ENCODE measurements at places on chromosomes 12 and 14.
A peak's percentile ranks its signal among the peaks of the same experiment; 100 is the strongest.

GRCh38 chr12:3097836-3098235 lies 20.7 kb downstream of the TSPAN9 start:
- DNase-seq, result no peak

- DNase-seq, result no peak
Measured at GRCh38 chr12:666066-666465, 2.8 kb upstream of the NINJ2 start.

- peak; percentile 28 for DNase-seq
Measured at GRCh38 chr14:90499908-90500664, 103.3 kb downstream of the CALM1 start.

GRCh38 chr12:4987076-4988046 lies 56.3 kb upstream of the KCNA5 start:
- DNase-seq, result no peak

DNA sequence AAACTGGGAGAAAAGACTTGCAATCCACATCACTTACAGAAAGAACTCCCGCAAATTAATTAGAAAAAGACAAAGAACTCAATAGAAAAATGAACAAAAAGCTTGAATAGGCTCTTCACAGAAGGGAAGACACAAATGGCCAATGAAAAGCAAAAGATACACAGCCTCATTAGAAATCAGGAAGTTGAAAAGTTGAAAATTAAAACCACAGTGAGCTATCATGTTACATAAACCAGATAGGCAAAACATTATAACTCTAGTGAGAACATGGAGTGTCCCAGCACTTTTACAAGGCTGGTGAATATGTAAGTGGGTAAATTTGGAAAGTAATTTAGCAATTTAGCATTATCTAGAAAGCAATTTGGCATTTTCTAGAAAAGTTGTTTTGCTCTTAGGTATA lies 158.4 kb upstream of the RASSF8 start:
- DNase-seq, result no peak

DNA sequence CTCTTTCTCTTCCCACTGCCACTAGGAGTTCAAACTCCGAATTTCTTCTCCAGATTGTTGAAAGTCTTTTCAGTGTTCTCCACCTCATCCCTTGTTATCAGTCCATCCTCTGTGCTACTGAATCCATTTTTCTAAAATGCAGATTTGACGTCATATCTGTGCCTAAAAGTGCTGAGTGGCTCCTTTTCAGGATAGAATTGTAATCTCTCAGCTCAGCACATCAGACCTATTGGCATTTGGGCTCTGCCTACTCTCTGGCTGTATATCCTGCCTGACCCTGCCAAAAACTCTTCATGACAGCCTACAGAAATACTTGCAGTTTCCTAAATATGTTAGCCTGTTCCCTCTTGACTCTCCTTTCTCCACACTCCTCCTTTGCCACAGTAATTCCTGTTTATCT lies 1.1 kb upstream of the RABGGTA start:
- DNase-seq, result no peak

DNA sequence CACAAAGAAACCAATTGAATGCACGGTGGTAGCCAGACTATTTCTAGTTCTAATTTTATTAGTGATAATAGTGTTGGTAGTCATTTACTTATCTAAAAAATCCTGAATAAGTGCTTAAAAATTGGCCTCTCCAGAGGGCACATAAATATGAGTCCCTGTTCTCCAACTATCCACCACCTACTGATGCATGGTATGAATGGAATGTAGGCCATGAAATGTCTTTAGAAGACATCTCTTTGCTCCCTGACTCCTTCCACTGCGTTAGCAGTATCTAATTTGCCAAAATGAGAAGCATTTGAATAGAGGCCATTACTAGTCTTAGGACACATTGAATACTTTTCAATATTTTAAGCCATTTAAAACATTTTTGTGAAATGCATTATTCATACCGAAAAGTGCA lies 261.7 kb downstream of the LRFN5 start:
- no peak for DNase-seq

GRCh38 chr14:56195704-56196103 lies 77.5 kb downstream of the PELI2 start:
- DNase-seq, result no peak

DNA sequence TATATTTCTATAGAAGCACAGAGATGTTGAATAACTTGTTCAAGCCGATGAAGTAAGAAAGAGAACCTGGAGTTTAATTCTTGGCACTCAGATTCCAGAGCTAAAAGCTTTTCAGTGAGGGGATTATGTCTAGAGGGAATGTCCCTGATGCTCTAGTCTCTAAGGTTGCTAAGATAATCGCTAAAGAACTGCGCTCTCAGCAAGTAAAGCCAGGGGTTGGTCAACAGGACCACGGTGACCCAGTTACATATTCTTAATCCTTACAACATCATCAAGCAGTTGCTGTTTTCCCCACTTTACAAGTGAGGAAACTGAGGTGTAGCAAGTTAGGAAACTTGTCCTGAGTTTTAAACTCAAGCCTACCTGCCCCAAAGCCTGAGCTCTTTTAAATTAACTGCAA lies 110.8 kb downstream of the DAD1 start:
- DNase-seq, result no peak

DNA sequence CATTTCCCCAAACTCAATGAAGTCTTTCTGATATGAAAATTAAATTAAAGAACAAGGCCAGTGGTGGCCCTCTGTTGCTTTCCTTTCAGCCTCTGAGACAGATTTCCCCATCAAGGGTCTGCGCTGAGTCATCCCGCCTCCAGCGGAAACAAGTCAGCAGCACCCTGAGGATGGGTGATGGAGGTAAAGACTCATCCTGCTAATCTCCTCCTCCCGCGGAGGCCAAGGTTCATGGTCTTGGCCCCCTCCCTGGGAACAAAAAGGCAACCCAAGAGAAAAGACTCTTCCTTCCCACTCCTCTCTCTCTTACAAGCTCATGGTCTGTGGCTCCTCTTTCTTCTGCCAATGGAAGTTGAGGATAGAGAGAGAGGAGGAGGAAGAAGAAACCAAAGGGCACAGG lies 9.0 kb upstream of the NUMB start:
- DNase-seq, result no peak

DNA sequence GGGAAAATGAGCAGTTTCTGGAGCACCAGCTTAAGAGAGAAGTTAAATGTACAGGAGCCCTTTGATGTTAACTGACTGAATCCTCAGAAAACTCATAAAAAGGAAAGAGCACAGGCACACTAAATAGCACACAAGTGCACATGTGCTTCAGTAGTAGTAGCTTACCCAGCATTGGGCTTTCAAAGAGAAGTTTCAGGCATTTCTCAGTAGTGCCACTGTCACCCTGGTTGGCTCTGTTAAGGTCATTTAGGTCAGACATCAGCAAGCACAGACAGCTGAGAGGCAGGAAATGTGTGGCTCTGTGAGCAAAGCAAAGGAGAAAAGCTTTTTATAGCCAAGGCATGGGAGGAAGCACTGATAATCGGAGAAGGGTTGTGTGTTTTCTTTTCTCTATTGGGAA lies 96.3 kb upstream of the HIF1A start:
- no peak for DNase-seq

- DNase-seq, result peak; percentile 55
Measured at GRCh38 chr12:113230315-113231234, 9.3 kb downstream of the TPCN1 start.

DNA sequence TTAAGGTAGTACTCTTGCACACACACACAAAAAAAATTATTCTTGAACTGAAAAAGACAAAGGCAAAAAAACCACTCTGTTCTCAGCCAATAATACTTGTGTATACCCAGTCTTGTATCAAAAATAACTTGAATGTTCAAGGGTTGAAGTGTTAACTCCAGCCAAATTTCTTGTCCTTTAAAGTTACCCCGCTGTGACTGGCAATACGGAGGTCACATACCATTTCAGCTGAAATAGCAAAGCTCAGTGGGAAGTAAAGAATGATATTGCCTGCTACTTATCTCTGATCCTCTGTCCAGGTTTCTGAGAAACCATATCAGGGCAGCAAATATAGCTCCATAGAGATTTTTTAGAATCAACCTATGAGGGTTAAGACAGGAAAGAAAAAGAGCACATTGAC lies 167.4 kb downstream of the C12orf50 start:
- no peak for DNase-seq

DNA sequence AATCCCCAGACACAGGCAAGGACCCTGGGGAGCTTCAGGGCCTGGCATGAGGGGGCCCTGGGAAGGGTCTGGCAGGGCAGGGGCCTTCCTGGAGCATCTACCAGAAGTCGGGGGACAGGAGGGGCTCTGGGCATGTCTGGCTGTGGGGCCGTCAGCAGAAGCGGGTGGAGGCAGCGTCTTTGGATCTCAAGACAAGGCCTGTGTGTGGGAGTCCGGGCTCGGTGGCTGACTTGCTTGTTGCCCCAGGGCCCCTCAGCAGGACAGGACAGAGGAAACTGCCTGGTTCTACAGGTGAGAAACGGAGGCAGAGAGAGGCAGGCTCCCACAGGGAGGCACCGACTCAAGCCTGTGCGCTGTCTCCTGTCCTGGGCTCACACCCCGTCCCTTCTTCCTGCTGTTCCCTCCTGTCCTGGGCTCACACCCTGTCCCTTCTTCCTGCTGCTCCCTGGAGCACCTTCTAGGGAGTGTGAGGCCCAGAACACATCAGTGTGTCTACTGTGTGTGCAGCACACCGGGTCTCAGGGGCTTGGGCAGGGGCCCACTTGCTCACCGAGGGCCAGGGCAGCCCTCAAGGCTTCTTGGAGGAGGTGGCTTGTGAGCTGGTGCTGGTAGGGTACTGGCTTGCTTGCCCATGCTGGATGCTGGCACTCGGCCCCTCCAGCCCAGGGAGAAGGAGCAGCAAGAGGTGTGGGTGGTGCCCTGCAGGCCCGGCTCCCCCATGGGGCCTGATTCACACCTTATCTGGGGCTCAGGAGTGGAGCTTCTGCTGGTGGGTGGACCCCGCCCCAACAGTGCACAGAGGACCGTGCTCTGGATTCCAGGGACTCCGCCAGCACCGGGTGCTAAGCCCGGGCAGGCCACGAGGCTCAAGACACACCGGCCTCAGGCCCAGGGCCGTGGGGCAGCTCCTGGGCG lies 14.9 kb downstream of the ASPG start:
- peak; percentile 60 for DNase-seq

DNA sequence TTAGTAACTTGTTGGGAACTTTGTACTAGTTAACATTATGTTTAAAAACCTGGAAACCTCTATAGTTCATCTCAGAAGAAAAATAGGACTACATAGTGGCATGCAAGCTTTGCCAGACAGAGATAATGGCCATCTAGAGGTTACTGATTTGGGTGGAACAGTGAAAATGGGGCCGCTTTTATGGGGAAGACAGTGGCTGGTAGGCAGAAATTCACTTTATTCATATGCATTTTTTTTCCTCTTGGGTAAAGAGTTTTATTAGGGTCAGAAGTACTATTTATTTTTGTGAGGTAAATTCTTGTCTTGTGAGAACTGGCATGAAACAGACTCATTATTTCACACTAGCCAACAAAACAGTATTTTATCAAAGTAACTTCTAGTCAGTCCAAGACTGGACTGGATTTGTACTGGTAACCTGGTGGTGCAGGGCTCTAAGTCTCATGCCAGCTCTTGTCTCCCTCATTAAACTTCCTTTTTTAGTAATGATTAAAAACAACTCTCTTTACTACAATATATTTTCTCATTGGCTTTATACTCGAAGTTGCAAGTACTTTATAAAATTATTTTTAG lies 345.8 kb downstream of the RAD51B start:
- no peak for DNase-seq

DNA sequence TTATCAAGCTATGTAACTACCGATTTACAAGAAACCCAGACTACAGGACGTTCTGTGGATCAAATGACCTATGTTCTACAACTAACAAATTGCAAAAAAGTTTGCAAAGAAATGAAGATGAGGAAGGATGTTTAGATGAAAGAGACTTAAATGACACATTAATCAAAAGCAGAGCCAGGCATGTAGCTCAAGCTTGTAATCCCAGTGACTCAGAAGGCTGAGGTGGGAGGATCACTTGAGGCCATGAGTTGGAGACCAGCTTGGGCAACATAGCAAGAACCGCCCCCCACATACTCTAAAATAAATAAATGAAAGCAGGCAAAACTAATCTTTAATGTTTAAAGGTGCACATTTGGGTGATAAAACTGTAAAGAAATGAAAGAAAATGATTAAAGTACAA lies 331.9 kb downstream of the BTG1 start:
- no peak for DNase-seq

DNA sequence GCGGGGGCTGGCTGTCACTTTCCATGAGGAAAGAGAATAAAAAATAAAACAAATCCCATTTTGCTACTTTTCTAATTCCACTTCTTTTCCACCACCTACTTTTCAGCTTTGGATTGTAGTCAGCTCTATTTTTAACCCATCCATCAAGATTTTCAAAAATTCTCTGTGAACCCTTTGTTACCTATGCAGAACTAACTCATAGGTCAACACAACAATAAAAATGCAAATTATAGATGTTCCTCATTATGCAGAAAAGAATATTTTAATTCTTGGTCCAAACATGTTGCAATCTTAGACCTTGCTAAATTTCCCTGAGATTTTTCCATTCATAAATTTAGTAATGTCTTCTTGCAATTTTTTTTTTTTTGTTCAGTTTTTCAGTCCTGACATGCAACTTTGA lies 454.5 kb downstream of the ADAMTS20 start:
- DNase-seq, result no peak

GRCh38 chr12:124680863-124681778 lies 113.7 kb upstream of the NCOR2 start:
- DNase-seq, result no peak

GRCh38 chr12:13135371-13136178 lies 32.1 kb upstream of the GSG1 start:
- peak; percentile 87 for DNase-seq

DNA sequence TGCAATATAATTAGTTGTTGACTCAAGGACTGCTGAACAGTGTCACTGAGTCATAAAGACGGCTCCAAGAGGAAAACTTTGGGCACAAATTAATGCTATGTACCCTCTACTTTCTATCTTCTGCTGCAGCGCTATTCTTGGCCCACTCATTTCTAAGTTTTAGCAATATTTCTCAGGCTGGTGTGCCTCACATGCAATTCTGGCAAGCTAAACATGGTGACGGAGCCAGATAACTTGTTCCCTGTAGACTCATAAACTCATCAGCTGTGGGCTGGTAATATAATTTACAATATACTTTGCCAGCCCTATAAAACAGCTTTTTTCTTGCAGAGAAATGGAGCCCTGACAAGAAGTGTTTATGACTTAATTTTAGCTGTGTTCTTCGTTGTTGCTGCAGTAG lies 615.1 kb downstream of the NRXN3 start:
- DNase-seq, result no peak

DNA sequence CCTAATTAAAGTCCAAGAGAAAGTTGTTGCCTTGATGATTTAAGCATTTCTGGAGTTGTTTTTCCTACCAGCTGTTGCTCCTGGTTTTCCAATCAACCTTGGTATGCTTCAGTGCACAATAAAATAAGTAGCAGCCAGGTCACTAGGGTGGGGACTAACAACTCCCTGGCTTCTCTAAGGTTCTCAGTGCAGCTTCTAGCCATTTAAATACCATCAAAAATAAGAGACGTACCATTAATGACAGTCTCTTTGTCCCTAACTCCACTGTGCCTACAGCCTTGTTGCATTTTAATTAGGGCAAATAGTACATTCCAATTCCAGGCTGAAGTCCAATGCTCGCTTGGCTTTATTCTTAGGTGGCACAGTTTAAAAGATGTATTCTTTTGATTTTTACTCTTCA lies 11.8 kb downstream of the STON2 start:
- no peak for DNase-seq

Data from posterior vena cava (tissue), 2 donors.